ENCODE measurements at places on chromosomes 5 and 9.

DNA sequence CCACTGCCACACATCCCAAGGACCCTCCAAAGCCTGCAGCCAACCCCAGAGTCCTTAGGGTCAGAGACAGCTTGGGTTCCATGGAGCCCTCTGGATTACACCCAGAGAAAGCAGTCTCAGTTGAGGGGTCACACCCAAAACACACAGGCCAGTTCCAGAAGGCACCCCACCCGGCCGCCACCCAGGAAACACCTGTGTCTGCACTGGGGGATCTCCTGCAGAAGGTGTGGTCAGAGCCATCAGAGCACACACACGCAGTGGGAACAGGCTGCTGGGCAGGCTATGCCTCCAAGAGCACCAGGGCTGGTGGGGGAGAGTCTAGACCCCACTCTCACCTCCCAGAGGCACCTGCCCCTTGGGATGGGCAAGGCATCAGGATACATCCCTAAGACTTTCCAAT, 27.3 kb downstream of the NIPAL4 start:
- no peak for DNase-seq

- DNase-seq, result peak; percentile 51
Measured at GRCh38 chr5:172545291-172545801, 91.0 kb upstream of the SH3PXD2B start.

DNA sequence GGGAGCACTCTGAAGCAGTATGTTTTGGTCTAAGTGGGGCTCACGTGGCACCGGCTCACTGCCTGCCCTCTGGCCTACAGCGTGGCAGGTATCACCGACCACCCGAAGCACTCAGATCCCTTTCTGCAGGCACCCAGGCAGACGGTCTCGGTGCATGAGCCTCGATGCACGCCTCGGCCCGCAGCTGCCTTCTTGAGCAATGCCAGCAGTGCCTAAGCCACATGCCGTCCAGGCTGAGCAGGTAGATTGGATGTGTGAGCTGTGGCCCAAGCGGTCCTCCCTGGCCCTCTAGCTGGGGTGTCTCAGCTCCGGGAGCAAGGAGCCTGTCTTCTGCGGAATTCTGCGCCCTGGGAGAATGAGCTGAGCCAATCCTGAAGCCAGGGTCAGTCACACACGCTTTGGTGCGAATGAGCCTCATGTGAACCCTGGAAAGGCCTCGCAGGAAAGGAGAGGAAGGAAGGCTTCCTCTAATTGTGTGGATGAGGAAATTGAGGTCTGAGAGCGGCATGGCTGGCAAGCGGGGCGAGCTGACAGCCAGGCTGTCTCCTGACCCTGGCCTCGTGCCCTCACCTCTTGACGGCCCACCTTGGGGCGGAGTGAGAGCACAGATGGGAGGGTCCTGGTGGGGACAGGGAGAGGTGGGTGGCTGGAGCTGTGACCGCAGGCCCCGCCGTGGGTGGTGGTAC, 14.4 kb downstream of the RXRA start:
- DNase-seq, result no peak

- no peak for DNase-seq
Measured at GRCh38 chr5:54704825-54705224, 187.3 kb downstream of the SNX18 start.

DNA sequence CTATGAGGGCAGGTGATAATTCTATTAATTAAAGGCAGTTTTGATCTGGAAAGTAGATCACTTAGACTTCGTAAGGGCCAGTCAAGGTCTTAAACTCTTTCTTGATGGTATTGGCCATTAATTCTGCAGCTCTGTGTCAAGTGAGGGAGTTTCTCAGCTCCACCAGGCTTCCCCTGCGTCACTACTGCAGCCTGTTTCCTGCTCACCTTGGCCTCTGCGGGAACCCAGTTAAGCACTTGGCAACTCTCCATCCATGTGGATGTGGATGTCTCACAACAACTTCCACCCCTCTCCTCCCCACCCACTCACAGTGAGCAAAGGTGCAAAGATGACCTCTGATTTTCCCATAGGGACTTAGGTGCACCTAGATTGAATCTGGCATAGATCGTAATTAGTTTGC, 191.6 kb downstream of the PLK2 start:
- no peak for DNase-seq

GRCh38 chr5:158126442-158127405, 267.8 kb upstream of the CLINT1 start:
- no peak for DNase-seq

DNA sequence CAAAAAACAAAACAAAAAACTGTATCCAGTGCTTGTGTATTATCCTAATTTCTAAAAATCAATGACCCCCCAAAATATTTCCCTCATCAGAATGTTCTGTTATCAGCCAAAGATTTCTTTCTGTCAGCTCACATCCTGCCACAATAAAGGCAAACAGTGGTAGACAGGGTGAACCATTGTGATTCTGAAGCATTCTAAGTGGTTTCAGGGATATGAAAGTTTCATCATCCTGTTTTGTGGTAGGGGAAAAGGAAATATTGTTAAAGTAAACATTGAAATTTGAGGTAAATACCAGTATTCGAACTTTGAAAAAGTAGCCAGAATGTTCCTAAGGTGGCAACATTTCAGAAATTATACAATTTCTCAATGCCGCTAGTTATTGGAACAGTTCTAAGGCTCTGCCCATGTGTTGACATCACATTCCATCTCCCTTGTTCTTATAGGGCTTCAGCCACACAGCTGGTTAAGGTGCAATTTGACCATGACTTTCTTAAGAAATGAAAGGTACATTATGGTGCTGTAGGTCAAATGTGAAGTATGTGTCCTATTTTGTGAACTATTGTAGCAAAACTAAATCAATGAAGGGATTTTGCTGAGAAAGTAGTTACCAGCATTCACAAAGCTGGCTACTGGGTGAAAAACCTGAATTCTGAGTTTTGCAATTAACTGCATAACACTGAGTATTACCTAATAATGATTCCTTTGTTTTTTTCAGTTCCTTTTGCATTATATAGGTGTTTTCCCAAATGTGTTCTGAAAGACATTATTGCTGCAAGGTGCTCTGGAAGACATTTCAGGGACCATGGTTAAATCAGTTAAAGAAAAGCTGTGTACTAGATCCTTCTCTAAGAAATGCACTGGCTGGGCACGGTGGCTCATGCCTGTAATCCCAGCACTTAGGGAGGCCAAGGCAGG, 107.6 kb upstream of the RASGRF2 start:
- no peak for DNase-seq

DNA sequence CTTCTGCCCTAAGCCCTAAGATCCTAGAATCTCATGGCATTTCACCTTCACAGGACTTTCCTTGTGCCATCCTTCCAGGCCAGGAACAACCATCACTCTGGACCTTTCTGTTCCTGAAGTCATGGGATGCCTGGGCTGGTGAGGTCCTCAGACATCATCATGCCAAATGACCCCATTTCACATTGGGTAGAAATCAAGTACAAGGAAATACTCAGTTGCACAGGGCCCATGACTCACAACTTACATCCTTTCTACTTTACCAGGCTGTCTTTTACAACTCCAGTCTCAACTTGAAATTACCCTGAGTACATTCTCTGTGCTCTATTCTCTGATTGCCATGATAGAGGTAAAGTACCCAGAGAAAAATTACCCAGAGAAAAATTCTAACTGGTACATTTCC, 167.1 kb downstream of the PIK3R1 start:
- DNase-seq, result no peak

DNA sequence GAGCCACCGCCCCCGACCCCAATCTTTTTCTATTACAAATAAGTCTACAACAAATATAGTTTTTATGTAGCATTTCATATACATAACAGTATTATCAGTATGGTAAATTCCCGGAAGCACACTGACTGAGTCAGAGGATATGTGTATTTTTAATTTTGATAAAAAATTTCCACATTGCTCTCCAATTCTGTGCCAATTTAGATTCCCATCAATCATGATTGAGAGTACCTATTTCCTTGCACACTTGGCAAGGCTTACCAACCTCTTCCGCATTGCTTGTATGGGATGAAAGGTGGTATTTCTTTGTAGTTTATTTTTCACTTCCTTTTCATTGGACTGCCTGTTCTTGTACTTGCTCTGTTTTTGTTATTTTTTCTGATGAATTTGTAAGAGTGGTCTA, 204.6 kb downstream of the RFX3 start:
- DNase-seq, result no peak

DNA sequence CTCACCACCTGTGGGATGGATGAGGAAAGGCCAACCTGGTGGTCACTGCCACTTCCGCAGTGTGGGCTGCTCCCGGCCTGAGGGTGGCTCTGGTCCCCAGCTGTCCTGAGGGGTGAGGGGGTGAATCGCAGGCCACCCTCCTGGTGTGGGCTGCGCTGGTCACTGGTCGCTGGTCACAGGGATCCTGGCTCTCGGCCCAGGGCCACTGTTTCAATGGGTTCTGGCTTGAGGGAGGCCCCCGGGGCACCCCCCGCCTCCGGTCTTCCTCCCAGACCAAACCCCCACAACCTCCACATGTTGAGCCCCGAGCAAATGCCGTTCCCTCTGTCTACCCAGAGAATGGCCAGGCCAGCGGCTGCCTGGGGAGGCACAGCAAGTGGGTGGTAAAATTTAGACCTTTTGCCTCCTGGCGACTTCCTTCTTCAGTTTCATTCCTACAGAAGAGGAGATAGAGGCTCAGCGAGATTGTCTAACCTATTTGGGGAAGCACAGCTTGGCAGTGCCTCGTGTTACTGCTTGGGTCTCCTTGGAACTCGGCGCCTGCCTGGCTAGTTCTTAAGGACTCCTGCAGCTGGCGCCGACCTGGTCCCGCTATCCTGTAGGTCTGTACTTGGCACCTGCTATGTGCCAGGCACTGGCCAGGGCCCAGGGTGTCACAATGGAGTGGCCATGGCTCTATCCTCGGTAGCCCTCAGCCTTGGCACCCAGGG, 48.2 kb downstream of the RXRA start:
- DNase-seq, result no peak

DNA sequence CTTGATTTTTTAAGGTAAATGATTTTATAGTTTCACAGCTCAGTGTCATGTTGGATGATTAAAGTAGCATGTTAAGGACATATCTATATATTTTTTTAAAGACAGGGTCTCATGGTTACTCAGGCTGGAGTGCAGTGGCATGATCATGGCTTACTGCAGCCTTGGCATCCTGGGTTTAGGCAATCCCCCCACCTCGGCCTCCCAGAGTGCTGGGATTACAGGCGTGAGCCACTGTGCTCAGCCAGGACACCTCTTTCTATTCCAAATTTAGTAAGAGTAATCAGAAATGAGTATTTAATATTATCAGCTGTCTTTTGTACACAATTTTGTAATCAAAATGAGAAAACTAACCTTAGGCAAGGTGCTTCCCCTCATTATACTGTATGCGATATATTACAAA, 38.6 kb upstream of the LRRTM2 start:
- no peak for DNase-seq

GRCh38 chr5:1033178-1033577, 24.6 kb downstream of the NKD2 start:
- DNase-seq, result no peak

- peak; percentile 87 for DNase-seq
Measured at GRCh38 chr5:151150471-151151262, 6.9 kb downstream of the ANXA6 start.

- no peak for DNase-seq
Measured at GRCh38 chr5:53429706-53430105, 50.7 kb upstream of the FST start.

DNA sequence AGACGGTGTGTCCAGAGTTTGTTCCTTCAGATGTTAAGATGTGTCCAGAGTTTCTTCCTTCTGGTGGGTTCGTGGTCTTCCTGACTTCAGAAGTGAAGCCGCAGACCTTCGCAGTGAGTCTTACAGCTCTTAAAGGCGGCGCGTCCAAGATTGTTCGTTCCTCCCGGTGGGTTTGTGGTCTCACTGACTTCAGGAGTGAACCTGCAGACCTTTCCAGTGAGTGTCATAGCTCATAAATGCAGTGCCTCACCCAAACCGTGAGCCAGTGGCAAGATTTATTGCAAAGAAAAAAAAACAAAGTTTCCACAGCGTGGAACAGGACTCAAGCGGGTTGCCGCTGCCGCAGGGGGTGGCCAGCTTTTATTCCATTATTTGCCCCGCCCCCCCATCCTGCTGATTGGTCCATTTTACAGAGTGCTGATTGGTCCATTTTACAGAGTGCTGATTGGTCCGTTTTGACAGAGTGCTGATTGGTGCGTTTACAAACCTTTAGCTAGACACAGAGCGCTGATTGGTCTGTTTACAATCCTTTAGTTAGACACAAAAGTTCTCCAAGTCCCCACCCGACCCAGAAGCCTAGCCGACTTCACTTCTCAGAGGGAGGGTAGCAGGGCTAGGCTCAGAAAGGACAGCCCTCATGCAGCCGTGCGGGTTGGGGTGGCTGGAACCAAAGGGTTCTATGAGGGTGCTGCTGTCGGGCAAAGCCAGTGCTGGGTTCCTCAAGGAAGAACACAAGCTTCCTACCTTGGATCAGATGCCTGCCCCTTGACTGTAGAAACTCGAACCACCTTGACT, 9.1 kb upstream of the RNF130 start:
- DNase-seq, result no peak

GRCh38 chr9:84314306-84314705, 26.3 kb downstream of the SLC28A3 start:
- DNase-seq, result no peak

DNA sequence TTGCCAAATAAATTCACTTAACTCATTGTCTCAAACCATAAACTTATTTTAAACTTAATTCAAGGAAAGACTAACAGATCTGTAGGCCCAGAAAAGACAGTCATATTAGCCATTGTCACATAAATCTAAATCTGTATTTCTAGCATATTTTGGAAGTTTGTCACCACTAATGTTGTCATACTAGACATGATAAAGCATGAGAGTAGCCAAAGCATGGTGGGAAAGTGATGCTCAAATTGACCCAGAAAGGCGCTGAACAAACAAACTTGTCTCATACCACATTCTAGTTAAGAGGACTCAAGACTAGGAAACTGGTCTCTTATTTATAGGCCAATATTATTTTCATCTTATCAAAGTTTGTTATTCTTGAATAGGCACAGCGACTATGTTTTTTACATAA, 99.4 kb downstream of the VCAN start:
- no peak for DNase-seq

DNA sequence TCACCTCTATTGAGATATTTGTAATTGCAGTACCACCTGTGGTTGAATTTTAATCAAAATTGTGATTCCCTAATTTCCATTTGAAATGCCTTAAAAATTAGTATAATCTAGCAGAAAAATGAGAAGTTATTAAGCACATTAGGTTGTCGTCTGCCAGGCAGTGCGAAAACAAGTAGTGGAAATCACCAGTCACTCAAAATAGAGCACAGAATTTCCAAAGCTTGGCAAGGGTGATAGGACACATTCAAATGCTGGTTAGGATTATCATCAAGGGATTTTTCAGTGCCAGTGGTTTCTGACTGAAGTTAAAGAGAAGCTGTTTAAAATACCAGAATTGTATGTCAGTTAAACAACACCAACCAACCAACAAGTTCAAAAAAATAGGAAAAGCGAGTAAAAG, 97.8 kb downstream of the PLK2 start:
- DNase-seq, result no peak

DNA sequence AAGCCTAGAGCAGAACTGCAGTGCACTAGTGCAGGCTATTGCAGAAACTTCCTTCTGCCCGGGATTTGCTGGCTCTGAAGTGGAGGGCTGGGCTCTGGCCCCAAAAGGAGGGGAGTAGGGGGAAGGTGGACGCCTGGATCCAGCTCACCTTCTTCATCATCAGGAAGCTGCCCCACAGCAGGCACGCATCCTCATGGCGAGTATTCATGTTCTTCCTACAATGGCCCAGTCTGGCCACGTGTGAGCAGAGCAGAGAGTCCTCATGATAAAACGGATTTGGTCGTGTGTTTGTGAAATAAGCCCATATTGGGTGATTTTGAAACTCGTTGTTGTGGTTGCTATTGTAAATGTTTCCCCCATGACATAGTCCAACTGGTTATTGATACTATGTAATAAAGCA, 8.2 kb upstream of the GLIPR2 start:
- no peak for DNase-seq

- DNase-seq, result no peak
Measured at GRCh38 chr5:62942384-62942783, 363.8 kb downstream of the LRRC70 start.

Measured in right forelimb (tissue), 1 donor.